ENCODE measurements at places on chromosomes 3 and 15.

- no peak for DNase-seq
Measured at GRCh38 chr3:154776549-154777225, 303.4 kb upstream of the MME start.

DNA sequence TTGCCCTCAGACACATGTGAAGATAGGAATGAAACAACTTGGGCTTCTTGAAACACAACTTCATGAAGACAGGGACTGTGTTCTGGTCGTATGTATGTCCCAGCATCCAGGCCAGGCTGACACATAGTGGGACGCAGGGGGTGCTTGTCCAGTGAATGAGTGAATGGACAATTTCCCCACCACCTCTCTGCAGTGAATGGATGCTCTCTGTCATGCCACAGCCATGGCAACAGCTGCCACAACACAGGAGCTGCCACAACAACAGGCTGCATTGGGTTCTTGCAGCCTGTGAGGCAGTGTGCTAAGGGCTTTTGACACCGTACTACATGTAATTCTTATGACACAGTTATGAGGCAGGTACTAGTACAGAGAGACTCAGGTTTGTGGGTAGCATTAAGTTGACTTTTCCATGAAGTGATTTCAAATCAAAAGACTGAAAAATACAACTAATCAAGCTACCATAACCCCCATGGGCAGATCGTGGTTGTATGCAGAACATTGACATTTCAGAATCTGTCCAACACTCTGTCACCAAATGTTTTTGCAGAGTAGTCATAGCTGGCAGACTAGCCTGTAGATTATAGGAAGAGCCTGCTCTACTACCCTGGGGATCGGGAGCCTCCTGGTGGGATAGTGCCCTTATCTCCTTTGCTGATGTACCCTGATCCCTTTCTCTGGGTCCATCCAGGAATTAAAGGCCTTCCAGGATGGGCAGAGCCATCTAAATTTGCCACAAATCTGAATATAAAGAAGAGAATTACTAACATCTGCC is 40.8 kb downstream of the CLSTN2 start:
- DNase-seq, result no peak

GRCh38 chr3:42187936-42188335 is 78.0 kb downstream of the CCK start:
- DNase-seq, result no peak

- no peak for DNase-seq
Measured at GRCh38 chr3:12495749-12496452, 11.6 kb downstream of the TSEN2 start.

DNA sequence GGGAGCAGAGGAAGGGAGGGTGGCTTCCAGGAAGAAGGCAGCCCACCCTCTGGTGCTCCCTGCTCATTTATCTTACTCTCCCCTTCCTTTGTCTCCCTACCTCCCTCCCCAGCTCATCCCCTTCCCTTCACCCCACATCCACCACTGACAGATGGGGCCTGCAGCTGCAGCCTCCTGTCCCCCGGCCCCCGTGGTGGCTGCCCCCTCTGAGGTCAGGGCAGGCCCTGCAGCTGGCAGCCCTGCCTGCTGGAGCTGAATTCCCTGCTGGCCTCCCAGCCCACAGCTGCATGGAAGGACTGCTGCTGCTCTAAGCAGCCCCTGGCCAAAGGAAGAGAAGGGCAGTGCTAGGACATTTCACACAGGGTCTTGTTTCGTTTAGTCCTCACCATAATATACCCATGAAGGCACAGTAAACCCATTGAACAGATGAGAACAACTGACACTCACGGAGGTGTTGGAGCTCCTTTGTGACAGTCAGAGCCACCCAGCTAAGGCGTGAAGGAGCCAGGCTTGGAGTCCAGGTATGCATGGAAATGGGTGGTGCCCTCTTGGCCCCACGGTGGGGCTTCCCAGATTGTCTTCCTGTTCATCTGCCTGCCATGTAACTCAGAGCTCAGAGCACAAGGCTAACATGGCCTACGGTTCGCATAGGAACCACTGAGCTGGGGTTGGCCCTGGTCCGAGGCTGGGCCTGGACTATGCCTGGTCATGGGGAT is 121.7 kb upstream of the PRR20G start:
- DNase-seq, result no peak

DNA sequence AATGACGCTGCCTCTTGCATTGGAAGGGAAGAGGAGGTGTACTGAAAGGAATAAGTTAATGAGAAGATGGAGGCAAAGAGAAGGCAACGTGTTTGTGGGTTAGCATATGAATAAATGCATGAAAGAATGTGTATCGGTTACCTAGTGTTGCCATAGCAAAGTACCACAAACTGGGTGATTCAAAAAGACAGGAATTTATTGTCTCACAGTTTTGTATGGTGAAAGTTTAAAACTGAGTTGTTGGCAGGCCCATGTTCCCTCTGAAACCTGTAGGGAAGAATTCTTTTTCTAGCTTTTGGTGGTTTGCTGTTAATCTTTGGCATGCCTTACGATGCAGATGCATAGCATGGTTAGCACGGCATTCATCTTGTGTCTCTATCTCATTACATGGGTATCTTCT is 729.9 kb downstream of the MECOM start:
- DNase-seq, result no peak

DNA sequence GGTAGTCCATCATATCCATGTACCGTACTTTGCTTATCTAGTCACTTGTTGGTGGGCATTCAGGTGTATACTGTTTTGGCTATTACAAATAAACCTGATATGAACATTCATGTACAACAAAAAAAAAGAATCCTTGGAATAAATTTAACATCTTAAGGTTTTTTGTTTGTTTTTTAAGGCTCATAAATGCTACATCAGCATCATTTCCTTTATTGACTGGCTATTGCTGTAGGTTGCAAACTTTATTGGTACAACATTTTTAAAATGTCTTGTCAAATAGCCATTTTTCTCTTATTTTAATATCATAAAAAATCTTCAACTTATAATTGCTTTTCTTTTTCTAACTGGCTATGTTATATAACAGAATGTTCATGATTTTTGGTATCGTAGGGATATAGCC is 16.2 kb downstream of the DHFR2 start:
- no peak for DNase-seq

DNA sequence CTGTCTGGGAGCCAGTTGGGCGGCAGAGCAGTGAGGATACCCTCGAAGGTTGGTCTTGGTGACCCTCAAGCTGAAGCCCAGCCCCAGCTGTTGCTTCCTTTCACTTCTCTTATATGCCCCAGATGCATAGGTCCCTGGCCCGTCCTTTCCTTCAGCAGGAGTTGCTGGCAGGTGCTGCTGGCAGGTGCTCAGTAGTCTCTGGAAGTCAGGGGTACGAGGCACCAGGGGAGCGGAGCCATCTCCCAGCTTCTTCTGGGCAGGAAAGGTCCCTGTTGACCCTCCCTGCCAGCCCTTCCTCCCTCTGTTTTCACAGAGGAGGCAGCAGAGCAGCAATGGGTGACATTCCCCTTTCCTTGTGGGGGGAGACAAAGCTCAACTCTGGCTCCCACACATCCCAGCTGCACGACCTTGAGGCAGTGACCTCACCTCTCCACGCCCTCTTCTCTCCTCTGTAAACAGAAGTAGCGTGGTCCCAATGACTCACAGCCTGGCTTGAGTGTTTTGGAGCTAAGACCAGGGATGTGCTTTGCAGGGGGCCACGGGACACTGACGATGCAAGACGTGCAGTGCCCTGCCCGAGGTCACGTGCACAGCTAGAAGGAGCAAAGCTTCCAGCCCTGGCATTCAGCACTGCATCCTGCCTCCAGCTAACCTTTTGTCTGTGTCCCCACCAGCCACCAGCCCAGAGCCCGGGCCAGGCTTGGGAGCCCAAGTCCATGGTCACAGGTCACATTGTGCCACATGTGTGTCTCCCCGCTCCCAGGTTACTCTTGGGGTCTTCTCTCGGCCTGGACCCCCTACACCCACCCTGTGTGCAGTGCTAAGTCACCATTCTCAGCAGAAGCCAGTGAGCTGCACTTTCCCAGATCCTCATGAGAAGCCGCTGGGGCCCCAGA is 49.7 kb downstream of the SLC6A6 start:
- no peak for DNase-seq

DNA sequence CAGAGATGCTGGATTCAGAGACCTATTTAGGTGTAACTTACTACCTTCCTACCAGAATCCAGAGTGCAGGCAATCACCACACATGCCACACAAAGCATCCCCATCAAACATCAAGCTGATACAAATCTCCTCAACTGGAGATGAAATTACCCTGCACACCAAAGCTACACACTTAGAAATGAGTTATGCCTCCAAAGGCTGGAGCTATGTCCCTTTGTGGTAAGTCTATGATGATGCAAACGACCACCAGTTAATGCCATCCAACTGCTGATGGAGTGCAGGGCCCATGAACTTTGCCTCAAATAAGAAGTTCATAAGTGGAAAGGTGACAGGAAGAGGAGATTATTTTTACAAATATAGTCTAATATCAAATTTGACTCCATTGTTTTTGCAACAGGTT is 38.1 kb downstream of the PDZRN3 start:
- no peak for DNase-seq

DNA sequence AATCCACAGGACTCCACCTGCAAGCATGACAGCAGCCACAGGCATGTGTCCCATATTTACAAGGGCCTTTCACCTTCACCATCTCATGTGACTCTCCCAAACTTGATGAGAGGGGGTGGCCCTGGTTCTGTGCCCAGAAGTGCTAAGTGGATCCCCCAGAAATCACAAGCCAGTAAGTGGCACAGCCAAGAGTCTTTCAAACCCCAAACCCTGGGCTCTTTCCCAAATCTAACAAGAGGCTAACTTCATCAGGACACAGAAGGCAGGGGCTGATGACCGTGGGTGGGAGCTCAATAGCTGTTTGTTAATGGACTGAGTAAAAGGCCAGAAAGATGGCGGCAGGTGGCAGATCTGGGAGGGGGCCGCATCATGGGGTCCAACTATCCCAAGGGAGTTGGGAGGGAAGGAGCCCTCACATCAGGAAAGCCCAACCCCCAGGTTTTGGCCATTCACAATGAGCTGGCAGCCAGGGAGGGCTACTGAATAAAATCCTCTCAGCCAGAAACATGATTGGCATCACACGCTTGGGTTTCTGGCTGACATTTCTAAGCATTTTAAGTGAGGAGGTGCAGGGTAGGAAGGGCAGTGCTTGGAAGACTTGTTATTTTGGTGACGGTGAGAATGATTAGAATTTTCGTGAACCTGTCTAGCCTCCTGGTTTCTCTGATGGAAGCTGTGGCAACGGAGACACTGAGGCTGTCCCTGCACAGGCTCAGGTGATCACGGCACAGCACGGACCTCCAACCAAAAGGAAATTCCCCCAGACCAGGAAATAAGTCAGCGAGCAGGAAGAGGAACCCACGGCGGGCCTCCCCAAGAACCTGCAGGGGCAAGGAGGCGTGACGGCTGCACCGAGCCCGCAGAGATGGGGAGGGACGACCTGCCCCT is 109.3 kb downstream of the OXNAD1 start:
- DNase-seq, result no peak

DNA sequence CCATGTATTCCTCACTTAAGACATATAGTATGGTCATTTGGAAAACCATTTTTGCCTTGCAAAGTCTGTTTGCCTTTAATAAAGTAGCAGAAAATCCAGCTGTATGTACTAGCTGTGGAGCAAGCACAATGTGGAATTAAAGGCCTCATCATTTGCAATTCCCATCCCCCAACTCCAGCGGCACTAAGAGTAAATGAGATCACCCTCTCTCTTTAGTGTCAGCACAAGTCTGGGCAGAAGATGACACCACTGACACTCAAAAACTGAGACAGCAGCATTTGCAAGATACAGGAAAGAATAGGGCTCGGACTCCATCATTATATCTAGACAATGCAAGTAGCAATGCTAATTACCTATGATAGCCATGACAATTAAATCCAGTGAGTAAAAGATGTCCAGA is 24.7 kb upstream of the DYNC1LI1 start:
- DNase-seq, result no peak

DNA sequence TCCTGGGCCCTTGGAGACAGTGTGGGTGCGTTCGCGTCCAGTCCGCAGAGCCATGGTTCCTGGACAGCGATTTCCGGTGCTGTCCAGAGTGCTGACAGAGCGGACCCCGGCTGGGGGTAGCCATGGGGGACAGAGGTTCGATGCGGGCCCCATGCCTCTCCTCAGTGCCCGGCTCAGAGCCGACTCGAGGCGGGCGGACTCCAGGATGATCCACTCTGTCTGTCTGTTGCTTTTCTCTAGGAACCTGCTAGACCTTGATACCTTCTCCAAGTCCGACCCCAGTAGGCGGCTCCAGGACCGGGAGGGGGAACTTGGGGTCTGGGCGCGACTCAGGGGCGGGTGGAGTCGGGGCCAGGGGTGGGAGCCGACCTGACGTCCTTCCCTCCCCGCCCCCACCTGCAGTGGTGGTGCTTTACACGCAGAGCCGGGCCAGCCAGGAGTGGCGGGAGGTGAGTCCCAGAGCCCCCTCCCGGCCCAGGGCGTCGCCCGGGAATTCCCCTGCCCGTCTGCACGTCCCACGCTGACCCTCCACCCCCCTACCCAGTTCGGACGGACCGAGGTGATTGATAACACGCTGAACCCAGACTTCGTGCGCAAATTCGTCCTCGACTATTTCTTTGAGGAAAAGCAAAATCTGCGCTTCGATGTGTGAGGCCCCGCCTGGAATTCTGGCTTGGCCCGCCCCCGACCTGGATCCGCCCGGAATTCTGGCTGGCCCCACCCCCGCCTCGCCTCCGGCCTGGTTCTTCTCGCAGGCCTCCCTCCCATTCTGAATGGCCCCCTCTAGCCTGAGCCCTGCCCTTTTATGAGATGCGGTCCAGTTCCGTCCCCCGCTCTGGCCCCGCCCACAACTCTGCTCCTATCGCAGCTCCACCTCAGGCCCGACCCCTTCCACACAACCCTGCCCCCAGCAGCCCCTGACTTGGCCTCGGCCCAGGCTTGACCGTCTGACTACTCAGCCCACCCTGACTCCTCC is 1.0 kb downstream of the CPNE9 start:
- DNase-seq, result peak; percentile 38

DNA sequence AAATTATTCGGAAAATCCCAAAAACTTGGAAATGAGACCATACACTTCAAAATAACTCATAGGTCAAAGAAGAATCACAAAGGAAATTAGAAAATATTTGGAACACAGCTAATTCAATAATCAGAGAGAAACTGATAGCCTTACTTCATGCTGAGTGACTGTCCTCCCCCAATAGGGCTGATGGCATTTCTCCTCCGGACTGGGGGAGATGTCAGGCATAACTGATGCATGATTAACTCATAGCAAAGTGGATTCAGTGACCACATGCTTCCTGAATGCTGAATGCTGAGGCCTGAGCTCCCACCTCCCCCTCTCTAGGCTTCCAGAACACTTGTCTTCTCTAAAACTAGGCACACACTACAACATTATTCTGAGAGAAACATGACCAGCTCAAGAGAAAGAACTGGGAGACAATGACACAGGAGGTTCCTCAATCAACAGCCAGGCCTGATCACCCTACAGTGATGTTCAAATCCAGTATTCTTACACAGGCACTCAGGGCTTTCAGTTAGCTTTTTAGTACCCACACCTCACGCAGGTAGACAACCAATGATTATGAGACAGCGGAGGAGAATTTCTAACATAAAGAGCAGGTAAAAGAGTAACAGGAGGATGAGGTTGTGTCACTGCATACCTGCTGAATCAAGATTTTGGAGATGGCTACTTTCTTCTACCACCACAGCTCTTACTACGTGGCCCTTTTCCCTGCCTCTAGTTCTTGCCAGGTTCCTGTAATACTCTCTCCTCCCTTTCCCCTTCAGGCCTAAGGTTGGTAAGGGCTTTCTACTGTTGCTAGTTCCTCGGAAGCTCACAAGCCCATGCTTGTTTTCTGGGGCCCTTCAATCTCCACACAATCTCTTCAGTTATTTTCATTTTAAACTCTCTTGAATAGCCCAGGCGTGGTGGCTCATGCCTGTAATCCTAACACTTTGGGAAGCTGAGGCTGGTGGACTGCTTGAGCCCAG is 96.1 kb downstream of the FMN1 start:
- no peak for DNase-seq

- DNase-seq, result no peak
Measured at GRCh38 chr3:45145223-45145622, 955 bp downstream of the CDCP1 start.

- no peak for DNase-seq
Measured at GRCh38 chr3:123759311-123759710, 124.8 kb downstream of the MYLK start.

Measured in hematopoietic multipotent progenitor cell treated with erythropoietin and hydrocortisone succinate and interleukin-3 and kit ligand, for 8 days (in vitro differentiated cells).